Endodermal cell (in vitro differentiated cells): ENCODE measurements at places on chromosomes 5 and 9. TPM values are rescaled to one million over a fixed set of nuclear protein-coding genes. Genes with fewer than 3 reads are reported as not detected.
A peak's percentile ranks its signal among the peaks of the same experiment; 100 is the strongest.

Gene PRRX2
- 1.0 to 2.2 TPM (median 1.9 TPM) in 3 replicates for total RNA-seq

Gene MOCS2
- 18.8 and 21.2 TPM in 2 replicates for total RNA-seq

Gene SH3RF2
- 2.2 and 2.6 TPM in 2 replicates for total RNA-seq

Gene RNF145
- total RNA-seq, result 50.4 to 61.4 TPM (median 60.5 TPM) in 3 replicates

Gene SCAI
- 18.7 and 22.9 TPM in 2 replicates for total RNA-seq

Gene ARL14EPL
- not detected in 3 replicates for total RNA-seq

Gene GGTA1
- total RNA-seq, result not detected in 3 replicates

DNA sequence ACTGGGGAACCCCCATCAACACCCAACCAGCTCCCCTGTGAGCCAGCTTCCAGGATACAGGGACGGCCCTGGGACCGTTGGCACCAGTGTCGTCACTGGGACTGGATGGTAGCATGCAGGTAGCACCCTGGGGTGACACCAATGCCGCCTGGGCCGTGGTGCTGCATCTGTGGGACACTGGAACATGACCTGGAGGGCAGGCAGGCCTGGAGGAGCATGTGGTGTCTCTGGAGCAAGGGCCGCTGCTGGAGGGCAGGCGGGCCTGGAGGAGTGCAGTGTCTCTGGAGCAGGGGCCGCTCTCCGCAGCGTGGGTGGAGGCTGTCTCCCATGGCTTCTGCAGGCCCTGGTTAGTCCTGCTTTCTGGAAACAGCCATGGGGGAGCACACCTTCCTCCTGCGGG, 13.1 kb downstream of the LPCAT1 start:
- peak; percentile 31 for DNase-seq

DNA sequence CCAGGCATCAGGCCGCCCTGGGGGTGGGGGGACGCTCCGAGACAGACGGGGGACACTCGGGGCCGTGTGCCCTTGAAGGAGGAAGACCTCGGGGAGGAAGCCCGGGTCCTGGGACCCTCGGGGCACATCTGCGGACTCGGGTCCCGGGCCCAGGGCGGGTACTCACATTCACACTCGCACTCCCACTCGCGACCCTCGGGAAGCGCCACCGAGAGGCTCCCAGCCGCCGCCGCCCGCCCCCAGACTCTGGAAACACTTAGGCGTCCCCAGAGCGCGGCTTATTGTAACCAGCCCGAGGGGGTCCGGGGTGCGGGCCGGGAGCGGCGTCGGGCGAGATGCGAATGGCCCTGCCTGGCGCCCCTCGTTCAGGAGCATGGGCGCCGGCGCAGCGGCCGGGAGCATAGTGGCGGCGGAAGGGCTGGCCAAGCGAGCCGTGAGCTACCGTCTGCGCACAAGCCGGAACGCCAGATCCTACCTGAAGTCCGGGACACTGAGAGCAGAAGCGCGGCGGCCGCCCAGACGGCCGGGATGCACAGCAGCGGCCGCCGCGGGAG, 559 bp downstream of the ROR2 start:
- peak; percentile 77 for DNase-seq

DNA sequence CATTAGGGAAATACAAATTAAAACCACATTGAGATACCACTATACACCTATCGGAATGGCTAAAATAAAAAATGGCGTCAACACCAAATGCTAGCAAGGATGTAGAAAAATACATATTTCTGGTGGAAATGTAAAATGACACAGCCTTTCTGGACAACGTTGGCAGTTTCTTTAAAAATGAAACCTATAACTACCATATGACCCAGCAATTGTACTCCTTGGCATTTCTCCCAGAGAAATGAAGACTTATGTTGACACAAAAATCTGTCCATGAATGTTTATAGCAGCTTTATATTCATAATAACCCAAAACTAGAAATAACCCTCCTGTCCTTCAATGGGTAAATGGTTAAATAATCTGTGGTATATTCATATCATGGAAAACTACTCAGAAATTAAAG, 188.7 kb upstream of the RAD23B start:
- DNase-seq, result no peak

DNA sequence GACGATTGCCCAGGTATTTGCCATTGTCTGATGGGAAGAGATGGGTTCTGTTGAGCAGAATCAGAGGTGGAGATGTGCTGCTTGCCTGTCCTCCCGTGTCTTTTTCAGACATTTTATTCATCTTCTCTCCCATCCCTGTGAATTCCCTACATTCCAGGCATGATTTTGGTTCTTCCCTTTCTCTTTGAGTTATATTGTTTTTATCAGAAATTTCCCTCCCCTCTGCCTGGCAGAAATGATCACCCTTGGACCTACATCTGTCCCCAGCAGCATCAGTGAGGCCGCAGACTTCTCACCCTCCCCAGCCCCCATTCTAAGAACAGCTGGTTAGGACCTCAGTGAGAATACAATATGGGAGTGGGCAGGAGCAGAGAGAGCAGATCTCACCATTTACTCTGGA, 640.2 kb downstream of the CCDC171 start:
- no peak for DNase-seq

GRCh38 chr5:146388386-146388785, 49.7 kb downstream of the POU4F3 start:
- DNase-seq, result no peak

DNA sequence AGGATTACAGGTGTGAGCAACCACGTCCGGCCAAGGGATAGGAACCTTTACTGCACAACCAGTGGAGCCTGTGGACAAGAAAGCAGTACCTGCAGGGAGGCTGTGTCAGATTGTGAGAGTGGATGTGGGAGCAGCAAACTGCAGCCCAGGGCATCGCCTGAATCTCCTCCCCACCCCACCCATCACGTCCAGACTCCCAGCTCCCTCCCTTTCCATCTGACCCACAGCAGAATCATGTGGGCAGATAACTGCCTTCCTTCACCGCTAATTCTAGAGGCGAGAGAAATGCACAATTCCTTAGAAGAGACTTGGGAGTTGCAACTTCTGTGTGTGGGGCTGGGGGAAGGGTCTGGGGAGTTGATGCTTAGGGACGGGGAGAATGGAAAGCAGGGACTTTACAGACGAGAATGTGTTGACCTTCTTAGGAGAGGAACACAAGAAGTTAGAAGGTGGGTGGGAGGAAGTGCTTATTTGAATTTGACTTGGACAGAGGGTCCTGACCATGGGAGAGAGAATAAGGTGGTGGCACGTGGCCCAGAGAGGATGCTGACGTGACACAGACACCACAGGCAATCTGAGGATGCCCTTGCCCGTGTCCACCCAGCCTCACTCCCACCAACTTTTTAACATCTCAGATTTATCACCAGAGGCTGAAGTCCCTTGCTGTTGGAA, 4.5 kb upstream of the LCP2 start:
- DNase-seq, result no peak

GRCh38 chr5:145982572-145983318, 46.4 kb downstream of the SH3RF2 start:
- DNase-seq, result no peak

GRCh38 chr5:74079971-74080556, 454.1 kb downstream of the ARHGEF28 start:
- no peak for DNase-seq

DNA sequence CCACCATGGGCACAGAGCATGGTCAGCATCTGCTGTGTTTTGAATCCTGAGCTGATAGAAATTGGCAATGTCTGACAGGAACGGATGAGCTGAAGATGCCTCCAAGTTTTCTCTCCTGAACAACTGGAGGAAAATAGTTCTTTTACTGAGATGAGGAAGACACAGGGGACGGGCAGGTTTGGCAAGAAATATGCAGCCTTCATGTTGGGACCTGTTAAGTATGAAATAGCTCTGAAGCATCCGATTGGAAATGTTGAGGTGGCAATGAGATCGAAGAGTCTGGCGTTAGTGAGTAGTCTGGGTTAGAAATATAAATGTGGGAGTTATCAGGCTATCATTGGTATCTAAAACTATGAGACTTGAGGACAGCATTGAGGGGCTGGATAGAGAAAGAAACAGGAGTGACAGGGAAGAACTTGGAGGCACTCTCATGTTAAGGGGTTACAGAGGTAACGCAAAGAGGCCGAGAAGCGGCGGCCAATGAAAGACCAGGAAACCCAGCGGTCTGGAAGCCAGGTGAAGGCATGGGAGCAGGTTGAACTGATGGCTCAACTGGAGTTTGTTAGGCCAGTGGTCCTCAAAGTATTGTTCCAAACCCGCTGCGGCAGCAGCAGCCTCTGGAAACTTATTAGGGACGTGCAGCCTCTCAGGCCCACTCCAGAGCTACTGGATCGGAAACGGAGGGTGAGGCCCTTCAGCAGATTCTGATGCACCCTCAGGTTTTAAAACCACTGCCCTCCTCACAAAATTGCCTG, 1.0 kb upstream of the MAMDC2 start:
- no peak for DNase-seq

DNA sequence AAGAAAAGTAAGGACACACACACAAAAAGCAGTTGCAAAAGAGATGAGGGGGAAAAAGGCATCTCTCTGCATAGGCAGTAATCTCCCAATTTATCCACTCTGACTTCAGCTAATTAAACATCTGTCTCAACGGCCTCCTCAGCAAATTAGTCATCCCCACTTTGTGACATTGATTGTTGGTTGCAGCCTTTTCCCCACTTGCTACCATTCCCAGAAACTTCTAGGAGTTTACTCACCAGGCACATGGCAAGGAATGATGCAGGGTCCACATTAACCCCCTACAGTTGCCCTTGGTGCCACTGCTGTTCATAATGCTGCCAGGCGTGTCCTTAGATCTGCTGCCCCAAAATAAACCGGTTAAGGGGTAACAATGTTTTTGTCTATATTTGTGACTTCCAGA, 174.6 kb downstream of the MAPKAP1 start:
- no peak for DNase-seq

GRCh38 chr9:8261737-8262136, 462.2 kb upstream of the DMAC1 start:
- no peak for DNase-seq

DNA sequence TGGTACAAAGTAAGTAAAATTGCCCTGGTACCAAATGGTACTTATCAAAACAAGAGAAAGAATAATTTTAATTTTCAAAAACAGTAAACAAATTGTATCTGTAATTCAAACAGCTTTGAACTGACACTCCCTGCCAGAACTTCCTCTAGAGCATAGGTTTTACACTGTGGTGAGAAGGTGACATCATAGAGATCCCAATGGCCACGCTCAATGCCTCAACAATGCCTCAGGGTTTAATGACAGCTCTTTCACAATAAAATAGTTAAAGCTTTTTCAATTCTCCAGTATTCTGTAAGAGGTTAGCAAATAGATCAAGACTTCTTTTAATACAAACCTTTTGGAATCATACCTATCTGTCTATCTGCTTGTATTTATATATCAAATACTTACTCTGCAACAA, 437.1 kb downstream of the PRR16 start:
- no peak for DNase-seq

DNA sequence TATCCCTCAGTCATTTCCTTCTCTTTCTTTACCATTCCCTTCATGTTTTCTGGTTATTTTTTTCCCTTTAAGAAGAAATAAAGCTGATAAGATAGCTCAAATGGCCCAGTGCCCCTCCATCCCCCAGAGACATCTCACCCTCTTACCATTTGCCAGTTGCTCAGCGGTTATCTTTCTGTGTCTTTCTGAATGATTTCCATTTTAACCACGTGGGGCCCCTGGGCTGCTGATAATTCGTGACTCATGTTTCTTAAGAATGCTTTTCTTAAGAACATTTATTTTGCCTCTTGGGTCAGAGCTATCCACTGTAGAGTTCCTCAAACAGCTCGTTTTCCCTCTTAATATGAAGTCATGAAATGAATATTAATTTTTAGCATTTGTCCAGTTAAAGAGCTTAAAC, 147.8 kb downstream of the MAST4 start:
- DNase-seq, result no peak

DNA sequence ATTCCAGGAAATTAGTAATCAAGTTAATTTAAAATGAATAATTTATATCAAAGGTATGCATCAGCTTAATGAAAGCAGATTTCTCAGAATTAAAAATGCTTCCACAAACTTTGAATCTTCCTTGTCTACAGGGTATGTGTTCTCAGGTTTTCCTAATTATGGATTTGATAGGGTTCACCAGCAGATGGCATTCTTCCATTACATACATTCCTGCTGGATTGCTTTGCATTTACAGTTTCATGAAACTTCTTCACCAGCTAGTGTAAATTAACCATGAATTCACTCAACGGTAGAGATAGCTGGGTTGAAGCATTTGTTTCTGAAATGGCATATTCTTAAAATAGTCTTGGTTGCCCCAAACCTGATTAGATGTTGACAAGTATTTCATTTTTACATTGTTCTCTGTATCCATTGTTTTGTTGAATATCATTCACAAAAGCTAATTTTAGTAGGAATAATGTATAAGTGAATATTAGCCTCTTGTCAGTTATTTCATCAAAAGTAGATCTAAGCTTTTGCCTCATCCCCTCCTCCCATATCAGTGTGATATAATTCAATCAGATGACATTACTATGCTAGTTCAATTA, 68.7 kb upstream of the WDR41 start:
- no peak for DNase-seq

DNA sequence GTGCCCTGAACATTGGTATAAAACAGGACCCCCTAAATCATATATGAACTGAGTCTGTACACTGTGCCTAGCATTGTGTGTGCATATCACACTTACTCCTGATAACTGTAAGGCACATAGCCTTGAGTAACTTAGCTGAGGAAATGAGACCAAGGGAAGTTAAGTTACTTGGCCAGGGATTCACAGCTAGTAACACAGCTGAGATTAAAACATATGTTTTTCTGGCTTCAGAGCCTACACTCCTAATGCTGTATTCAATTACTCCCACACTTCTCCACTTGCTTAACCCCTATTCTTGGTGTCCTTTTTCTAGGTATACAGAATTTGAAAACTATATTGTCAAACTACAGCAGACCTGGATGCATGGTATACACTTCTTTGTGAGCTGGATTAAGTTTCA, 12.8 kb downstream of the GHR start:
- no peak for DNase-seq

DNA sequence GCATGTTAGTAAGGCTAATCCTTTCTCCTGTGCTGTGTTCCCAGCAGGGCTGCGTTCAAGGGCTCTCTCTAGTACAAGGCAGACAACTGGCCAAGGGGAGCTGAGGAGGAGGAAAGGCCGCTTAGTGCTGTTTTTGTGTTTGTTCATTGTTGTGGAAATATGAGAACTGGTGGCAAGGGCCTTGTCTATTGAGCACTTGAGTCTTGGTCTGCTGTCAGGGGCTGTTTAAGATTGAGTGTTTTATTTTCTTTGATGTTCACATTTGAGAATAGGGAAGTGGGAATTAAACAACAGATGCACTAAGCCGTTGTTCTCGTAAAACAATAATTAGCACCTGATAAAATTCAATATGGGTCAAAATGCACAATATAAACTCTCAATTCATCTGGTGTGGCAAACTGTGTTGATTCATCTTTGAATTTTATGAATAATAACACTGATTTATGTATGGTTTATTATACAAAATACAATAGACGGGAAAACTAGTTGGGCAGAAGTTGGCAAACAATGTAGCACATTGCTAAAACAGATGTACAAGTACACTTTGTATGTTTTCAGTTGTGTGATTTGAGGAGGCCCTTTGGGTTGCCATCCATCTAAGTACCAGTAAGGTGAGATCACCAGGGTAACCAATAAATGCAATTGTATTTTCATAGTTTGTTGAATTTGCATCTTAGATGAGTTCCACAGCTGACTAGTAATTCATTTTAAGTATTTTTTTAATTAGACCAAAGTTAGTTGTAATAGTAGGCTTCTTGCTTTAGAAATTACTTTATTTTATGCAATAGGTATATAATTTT, 97.6 kb upstream of the GRHPR start:
- DNase-seq, result no peak
